Osteoblast (primary cell): ENCODE measurements at places on chromosomes 5 and 9. TPM values are rescaled to one million over a fixed set of nuclear protein-coding genes. Genes with fewer than 3 reads are reported as not detected.

The FOXD4L5 gene
- under 0.01 TPM in 1 of 2 replicates, not detected in the other for total RNA-seq

The SLC23A1 gene
- total RNA-seq, result not detected in 2 replicates

The RIOK2 gene
- total RNA-seq, result 29.7 and 32.1 TPM in 2 replicates

The PPP2R2B gene
- under 0.01 TPM in 1 of 2 replicates, not detected in the other for total RNA-seq

The PCDHGB1 gene
- 3.3 and 5.0 TPM in 2 replicates for total RNA-seq

The CDK9 gene
- total RNA-seq, result 54.8 and 56.1 TPM in 2 replicates

The GRM6 gene
- total RNA-seq, result not detected in 2 replicates

The INVS gene
- total RNA-seq, result 26.2 and 27.1 TPM in 2 replicates

The SGCD gene
- 27.1 and 33.3 TPM in 2 replicates for total RNA-seq

The PCDHGA4 gene
- 6.8 and 6.9 TPM in 2 replicates for total RNA-seq

The IL3 gene
- not detected in 2 replicates for total RNA-seq

The DMRT2 gene
- not detected in 2 replicates for total RNA-seq

The FBP2 gene
- not detected in 2 replicates for total RNA-seq

The ZNF462 gene
- total RNA-seq, result 8.3 and 9.8 TPM in 2 replicates

The NKD2 gene
- total RNA-seq, result under 0.01 TPM in 1 of 2 replicates, not detected in the other

The TUSC1 gene
- 12.7 and 13.8 TPM in 2 replicates for total RNA-seq

The ACTBL2 gene
- total RNA-seq, result not detected in 2 replicates

The NME5 gene
- 5.9 and 6.5 TPM in 2 replicates for total RNA-seq

The RNF183 gene
- not detected in 2 replicates for total RNA-seq

The FOXD4 gene
- total RNA-seq, result 0.29 and 0.36 TPM in 2 replicates

The KDM3B gene
- total RNA-seq, result 48.3 and 53.2 TPM in 2 replicates

The SLC25A2 gene
- 0.36 and 0.59 TPM in 2 replicates for total RNA-seq

The NTRK2 gene
- 3.3 and 5.6 TPM in 2 replicates for total RNA-seq

The HSPB3 gene
- total RNA-seq, result not detected in 2 replicates

The SAP30L gene
- 32.2 and 36.5 TPM in 2 replicates for total RNA-seq

The NTNG2 gene
- total RNA-seq, result 9.4 and 13.0 TPM in 2 replicates

The ZNF474 gene
- total RNA-seq, result 0.29 and 0.72 TPM in 2 replicates

The AMACR gene
- total RNA-seq, result 15.2 and 15.3 TPM in 2 replicates

The LCN15 gene
- total RNA-seq, result not detected in 2 replicates

The MAP1B gene
- total RNA-seq, result 123 and 164 TPM in 2 replicates

The CD72 gene
- 2.7 and 2.9 TPM in 2 replicates for total RNA-seq

The SPAAR gene
- total RNA-seq, result 0.29 and 0.72 TPM in 2 replicates

The PCDHB16 gene
- total RNA-seq, result 1.1 and 3.5 TPM in 2 replicates

The RFESD gene
- 2.7 and 4.3 TPM in 2 replicates for total RNA-seq

The PBX3 gene
- total RNA-seq, result 34.7 and 38.0 TPM in 2 replicates

The NFIB gene
- 21.0 and 26.2 TPM in 2 replicates for total RNA-seq

The PCDHGB4 gene
- 14.1 and 15.9 TPM in 2 replicates for total RNA-seq

The FOXI1 gene
- not detected in 2 replicates for total RNA-seq

The NR2F1-AS1 gene
- 15.9 and 17.4 TPM in 2 replicates for total RNA-seq

The NRARP gene
- under 0.01 TPM in 2 replicates for total RNA-seq

The CNTNAP3 gene
- total RNA-seq, result 0.88 and 1.4 TPM in 2 replicates

The FAM81B gene
- total RNA-seq, result not detected in 2 replicates

The GBGT1 gene
- total RNA-seq, result 3.3 and 3.8 TPM in 2 replicates

The SEMA5A gene
- total RNA-seq, result 42.3 and 47.1 TPM in 2 replicates

The HAVCR2 gene
- total RNA-seq, result 0.59 and 0.72 TPM in 2 replicates

The CER1 gene
- total RNA-seq, result not detected in 2 replicates

The RNF38 gene
- 12.4 and 12.7 TPM in 2 replicates for total RNA-seq

The PTGES gene
- total RNA-seq, result 70.9 and 115 TPM in 2 replicates

The PDCD1LG2 gene
- total RNA-seq, result 4.7 and 5.3 TPM in 2 replicates

The TRPM6 gene
- under 0.01 and 0.29 TPM in 2 replicates for total RNA-seq

The IL13 gene
- total RNA-seq, result under 0.01 TPM in 1 of 2 replicates, not detected in the other

The F2RL2 gene
- total RNA-seq, result 1.1 and 1.5 TPM in 2 replicates

The NR5A1 gene
- not detected in 2 replicates for total RNA-seq

The GABRA1 gene
- not detected in 2 replicates for total RNA-seq
